NCI-H187 treated with DMSO at 0.1 percent for 48 hours (cell line): ENCODE measurements at places on chromosomes 16 and 17.

- DNase-seq, result peak; percentile 23
These were observed 3.0 kb downstream of the SECTM1 start for GRCh38 chr17:82330322-82331239.

GRCh38 chr16:67943256-67943618, 683 bp downstream of the LCAT start:
- no peak for DNase-seq

DNA sequence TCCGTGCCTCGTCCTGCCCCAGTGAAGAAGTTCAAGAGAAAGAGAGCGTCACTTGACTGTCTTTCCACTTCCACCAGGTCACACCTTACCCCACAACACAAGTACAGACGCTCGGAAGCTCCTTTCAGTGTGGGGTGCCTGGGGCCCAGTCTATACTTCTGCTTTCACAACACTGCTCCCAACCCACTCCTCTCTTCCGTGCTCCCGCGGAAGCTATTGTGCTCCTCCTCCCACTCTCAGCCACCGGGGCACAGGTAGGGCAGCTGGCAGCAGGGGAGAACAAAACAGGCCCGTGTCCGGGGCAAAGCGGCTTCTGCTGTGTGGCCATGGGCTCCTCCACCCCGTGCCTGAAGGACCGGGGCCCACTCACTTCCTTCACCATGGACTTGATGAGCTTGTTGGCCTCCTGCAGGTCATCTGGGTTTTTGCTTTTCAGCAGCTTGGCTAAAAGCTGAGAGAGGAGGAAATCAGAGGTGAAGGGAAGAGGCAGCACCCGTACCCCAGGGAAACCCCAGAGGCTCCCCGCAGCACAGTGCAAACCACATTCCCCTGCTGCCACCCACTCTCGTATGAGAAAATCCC, 18.9 kb downstream of the GGA3 start:
- DNase-seq, result no peak

DNA sequence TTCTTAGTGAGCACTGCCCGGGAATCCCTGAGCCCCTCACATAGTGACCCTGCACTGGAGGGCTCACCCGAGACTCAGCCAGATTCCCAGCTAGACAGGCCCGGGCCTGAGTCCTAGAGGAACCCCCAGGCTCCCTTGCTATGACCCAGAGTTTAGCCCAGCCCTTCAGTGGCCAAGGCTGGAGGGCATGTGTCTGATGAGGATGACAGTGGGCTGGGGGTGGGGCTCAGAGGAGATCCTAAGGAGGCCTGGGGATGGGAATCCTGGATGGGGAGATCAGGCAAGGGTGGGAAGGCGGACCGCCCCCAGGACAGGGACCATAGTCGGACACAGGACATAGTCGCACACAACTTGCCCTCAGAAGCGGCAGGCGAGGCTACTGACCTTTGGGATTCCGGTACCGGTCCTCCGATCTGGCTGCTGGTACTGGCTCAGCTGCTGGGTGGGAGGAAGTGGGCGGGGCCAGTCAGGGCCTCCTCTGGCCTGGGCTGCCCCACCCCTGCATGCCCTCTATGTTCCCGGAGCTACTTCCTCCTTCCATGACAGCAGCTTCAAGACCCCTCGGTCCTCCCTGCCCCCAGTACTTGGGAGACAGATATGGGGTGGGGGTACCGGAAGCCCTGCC, 1.1 kb downstream of the CD79B start:
- DNase-seq, result no peak

GRCh38 chr16:61014869-61015268, 1021.4 kb downstream of the CDH8 start:
- no peak for DNase-seq

- DNase-seq, result no peak
These were observed 36.0 kb upstream of the RBFOX3 start for GRCh38 chr17:79646721-79647455.

GRCh38 chr16:1772362-1772907, at the start of gene EME2:
Gene EME2 (plus strand): TSS chr16:1772810. CDS start chr16:1773228, 418 bp downstream.
- DNase-seq, result no peak

GRCh38 chr16:66948837-66949225, 12.2 kb upstream of the CES3 start:
- DNase-seq, result no peak

DNA sequence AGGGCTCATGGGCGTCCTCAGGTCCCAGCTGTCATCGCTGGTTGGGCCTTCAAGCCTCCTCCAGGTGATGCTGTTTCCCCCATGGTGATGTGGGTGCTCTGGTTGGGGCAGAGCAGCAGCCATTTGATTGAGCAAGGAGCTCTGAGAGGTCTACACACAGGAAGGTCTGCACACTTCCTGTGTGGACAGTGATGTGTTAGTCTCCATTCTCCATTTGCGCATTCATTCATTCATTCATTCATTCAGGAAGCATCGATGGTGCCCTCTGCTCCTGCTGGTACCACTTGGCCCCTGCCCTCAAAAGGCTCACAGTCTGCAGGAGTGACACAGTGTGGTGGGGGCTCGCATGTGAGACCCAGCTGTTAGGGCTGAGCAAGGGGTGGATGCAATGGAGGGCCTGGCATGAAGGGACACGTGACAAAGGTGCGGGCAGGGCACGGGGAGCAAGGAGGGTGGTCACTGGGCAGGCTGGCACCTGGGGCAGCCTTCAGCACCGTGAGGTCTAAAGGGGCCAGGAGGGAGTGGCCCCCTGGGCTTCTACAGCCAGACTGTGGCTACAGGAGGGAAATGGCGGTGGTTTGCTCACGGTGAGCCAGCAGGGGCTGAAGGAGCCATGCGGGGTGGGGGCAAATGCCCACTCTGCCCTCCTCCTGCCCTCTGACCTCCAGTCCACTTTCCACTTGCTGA, 1.5 kb downstream of the ADGRG3 start:
- DNase-seq, result no peak

- DNase-seq, result no peak
These were observed 5.8 kb upstream of the MRPL58 start for GRCh38 chr17:75006653-75007052.

- no peak for DNase-seq
These were observed 19.6 kb upstream of the KANSL1 start for GRCh38 chr17:46212634-46213435.

GRCh38 chr17:36703860-36704266, 102.5 kb downstream of the MRM1 start:
- no peak for DNase-seq

- no peak for DNase-seq
These were observed 483.1 kb upstream of the ERCC4 start for GRCh38 chr16:13436641-13437412.

GRCh38 chr17:68019336-68019674, 16.2 kb upstream of the KPNA2 start:
- no peak for DNase-seq

GRCh38 chr17:35977509-35977908, 3.8 kb downstream of the CCL16 start:
- DNase-seq, result no peak
